H9 (cell line): ENCODE measurements at places on chromosomes 3 and 15. TPM values are rescaled to one million over a fixed set of nuclear protein-coding genes. Genes with fewer than 3 reads are reported as not detected.

GRCh38 chr3:54670201-54671000, 257.5 kb downstream of the LRTM1 start:
- peak; percentile 48 for DNase-seq

GRCh38 chr15:98668566-98669308, 20.4 kb downstream of the IGF1R start:
- DNase-seq: no peak

Gene PRSS50
- 0.24 and 0.59 TPM in 2 replicates for total RNA-seq

DNA sequence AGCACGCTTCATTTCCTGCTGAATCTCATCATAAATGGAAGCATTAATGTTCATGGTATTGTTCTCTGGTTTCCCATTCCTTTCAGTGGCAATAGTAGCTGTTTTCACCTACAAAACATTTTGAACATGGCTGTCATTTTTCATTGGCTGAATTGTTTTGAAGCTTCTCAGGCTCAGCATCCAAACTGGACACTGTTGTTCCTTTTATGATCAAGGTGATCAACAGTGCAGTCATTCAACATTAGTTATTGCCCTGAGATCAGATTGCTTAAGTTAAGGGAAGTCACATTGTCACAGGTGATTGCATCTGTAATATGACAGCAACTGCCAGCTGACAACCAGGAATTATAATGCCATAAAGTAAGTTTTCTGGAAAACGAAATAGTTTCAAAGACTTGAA, 46.9 kb downstream of the SATB1 start:
- no peak for DNase-seq

Gene SPINK8
- not detected in 2 replicates for total RNA-seq

DNA sequence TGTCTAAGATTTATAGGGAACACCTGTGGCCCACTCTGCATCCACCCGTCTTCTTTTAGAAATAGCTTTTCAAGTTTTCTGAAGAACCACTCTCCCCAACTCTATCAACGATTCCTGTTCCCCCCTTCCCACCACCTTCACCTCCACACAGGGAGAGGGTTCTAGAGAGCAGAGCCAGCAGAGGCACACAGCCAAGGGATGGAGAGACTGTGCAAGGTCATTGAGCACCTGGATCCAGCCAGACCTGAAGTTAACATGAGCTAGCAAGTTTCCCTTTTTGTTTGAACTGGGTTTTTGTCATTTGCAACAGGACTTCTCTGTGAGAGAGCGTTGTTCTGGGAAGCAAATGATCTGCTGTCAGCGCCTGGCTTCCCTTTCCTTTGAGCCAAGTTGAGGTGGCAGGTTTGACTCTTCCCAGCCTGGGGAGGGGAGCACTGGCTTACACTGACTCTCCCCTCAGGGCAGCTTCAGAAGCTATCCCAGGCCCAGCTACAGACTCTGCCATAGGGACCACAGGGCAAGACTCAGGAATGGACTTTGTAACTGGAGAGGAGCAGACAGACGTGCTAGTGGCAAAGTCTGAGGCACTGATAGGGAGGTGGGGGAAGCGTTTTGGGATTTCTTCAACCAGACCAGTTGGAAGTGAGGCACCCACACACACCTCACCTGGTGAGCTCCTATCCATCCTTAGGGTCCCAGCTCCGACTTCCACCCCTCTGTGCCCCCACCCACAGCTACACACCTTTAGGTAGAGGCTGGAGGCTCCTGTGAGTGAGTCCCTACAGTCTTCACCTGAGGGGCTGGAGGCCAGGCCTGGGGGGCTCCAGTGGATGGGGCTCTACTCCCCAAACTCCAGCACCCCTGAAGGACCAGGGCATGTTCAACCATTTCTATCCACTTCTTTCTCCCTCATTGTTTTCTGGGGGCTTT, 19.4 kb upstream of the PLXNA1 start:
- no peak for DNase-seq

DNA sequence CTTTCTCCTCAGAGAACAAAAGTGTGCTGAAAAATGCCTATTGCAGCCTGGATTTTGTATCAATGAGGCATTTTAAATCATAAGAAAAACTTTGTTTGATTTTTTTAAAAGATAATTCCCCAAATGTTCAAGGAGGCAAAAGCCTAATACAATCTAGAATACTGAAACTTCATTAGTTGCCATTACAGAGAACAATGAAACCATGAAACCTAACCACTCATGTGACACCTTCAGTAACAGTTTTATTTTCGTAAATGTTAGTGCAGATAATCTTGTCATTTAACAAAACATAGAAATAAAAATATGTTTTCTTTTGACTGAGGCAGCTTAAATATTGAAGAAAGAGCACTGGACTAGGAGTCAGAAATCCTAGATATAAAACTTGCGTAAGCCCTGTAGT, 655.9 kb downstream of the RBMS3 start:
- no peak for DNase-seq

GRCh38 chr3:161042023-161042501, 63.1 kb downstream of the B3GALNT1 start:
- DNase-seq: no peak

Gene OR5K2
- not detected in 2 replicates for total RNA-seq

DNA sequence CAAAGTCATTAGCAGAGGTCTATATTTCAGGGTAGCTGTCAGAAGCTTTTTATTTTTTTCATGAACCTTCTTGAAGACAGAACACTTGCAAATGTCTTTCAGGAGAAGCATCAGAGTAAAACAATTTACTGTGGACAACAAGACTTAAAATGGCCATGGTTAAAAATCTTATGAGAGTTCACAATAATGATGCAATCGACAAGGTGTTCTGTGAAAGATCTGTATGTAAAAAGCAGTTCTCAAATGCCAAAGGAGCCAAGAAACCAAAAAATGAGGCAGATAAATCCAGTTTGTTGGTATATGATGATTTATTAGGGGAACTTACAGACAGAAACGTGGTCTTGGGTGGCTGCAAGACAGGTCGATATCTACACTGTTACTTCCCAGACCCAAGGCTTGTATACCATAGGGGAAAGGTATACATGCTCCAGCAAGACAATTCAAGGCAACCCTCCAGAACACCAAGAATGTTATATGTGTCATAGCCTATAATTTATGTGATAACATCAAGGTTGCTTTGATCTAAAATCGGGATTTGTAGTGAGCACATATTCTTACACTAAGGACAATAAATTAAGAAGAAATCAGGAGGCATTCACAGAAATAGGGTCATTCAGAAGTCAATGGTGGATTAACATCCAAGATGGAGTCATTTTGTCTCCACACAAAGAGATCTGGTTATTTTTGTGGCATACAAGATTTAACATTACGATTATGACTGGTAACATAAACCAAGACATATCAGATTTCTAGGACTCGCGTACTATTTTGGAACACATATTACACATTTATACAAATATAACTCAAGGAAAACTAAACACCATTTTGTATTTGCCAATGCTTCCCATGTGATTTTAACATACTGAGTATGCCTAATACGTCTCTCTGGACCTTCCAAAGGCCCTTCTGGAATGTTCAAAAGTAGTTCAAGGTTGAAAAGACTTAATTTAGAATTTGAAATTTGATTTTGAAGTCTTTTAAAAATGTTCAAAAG, 316.4 kb downstream of the THSD4 start:
- no peak for DNase-seq

- DNase-seq: no peak
Measured at GRCh38 chr15:47945872-47946650, 174.7 kb upstream of the SLC24A5 start.

Gene ATOSA
- total RNA-seq: 3.3 and 5.8 TPM in 2 replicates

DNA sequence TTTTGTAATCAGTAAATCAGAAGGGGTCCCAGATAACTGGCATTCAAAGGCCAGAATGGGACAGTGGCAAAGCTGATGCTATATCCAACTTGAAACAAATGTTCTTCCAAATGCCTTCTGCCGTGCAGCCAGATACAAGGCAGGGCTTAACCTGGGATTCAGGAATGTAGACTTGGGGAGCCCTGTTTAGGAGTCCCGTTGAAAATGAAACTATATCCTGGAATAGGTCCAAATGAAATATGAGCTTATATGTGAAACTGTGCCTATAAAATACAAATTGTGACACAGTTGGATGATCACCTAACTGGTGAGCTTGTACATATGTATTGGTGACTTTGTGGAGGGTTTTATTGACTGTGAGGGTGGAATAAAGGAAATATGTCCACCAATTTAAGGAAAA, 28.7 kb downstream of the FRMD4B start:
- DNase-seq: no peak

- no peak for DNase-seq
Measured at GRCh38 chr3:79148786-79149185, 619.0 kb downstream of the ROBO1 start.

GRCh38 chr15:58666957-58667356, 82.5 kb downstream of the ADAM10 start:
- DNase-seq: no peak

GRCh38 chr3:52831500-52832301, 1.2 kb upstream of the ITIH4 start:
- DNase-seq: no peak

GRCh38 chr15:66284271-66284670, 9.1 kb upstream of the DIS3L start:
- no peak for DNase-seq

Gene STRC
- total RNA-seq: 0.61 and 0.97 TPM in 2 replicates

- no peak for DNase-seq
Measured at GRCh38 chr3:183233966-183234365, 19.1 kb upstream of the B3GNT5 start.

DNA sequence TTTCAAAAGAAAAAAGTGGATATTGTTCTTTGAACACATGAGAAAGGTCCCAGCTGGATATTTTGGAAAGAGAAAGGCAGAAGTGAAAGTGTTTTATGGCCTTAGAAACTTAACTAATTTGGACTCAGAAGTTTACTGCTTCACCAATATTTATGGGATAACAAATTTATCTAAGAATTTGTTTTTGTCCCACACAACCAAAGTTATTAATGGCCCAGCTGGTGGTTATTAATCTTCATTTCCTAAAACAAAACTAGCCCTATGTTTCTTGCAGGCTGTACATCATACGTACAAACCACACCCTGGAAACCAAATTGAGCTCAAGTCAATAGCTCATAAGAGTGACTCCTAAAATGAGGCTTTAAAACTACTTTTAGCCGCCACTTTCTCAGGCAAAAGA, 372.9 kb upstream of the LMCD1 start:
- DNase-seq: no peak

Gene SLC28A2
- not detected in 2 replicates for total RNA-seq

GRCh38 chr3:134342259-134342658, 32.0 kb downstream of the AMOTL2 start:
- DNase-seq: no peak

Gene ABCF3
- 56.1 and 58.4 TPM in 2 replicates for total RNA-seq

DNA sequence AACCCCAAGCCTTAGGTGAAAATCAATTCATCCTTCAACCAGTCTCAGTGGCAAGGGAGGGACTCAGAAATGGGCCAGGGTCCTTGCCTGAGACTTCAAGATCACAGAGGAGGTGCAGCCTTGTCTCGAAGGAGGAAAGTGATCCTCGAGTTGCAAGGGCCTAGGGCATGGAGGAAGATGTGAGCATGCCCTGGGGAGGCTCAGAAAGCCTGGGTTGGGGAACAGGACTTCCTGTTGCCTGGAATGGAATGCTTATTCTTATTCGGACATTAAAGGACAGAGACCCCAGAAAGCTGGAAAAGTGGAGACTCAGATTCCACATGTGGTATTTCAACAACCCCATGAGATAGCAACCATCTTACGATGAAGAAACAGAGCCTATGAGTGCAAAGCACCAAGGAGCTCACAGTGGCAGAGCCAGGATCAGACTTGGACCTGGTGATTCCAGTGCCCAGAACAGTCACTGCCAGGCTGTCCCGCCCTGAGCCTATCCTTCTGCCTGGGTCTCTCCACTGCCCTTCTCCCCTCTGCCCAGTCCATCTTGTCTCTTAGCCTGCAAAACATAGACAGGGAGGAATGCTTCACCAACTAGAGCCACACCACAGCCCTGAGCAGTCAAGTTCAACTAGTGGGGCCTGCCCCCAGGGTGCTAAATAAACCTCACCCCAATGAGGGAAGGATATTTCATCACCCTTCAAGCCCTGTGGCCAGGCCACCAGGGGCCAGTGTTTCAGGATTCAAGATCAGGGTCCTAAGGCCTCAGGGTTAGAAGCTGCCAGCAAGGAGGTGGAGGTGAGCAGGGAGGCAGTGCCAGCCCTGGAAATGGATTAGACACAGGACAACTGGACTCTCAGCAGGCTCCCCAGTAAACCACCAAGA, 21.9 kb downstream of the DAPK2 start:
- peak; percentile 36 for DNase-seq

GRCh38 chr3:116405231-116405630, 40.1 kb downstream of the LSAMP start:
- DNase-seq: no peak

GRCh38 chr3:152301745-152302181, 33.0 kb downstream of the MBNL1 start:
- DNase-seq: no peak

GRCh38 chr3:107831590-107831989, 259.2 kb downstream of the CD47 start:
- no peak for DNase-seq

GRCh38 chr15:70237626-70238025, 139.9 kb upstream of the TLE3 start:
- no peak for DNase-seq

GRCh38 chr3:56783644-56784447, 17.9 kb downstream of the ARHGEF3 start:
- DNase-seq: no peak

DNA sequence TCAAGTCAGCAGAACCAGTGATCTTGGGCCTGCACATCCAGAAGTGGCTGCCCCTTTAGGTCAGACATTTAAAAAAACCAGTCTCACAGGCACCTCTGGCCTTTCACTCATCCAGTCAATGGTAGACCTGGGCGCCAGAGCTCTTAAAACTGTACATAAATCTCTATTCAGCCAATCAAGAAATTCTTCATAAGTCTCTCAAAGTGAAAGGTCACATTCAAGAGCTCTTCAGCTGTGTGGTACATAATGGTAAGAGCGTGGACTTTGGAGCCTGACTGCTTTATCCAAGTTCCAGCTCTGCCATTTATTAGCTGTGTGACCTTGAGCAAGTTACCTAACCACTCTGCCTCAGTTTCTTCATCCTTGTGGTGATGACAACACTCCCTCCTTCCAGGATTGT, 22.3 kb upstream of the MORF4L1 start:
- no peak for DNase-seq

GRCh38 chr15:57797568-57798267, 91.2 kb downstream of the POLR2M start:
- DNase-seq: no peak
